ENCODE measurements at places on chromosomes 2 and 18.

GRCh38 chr2:177625744-177626650 is 233.4 kb downstream of the AGPS start:
- no peak for DNase-seq

DNA sequence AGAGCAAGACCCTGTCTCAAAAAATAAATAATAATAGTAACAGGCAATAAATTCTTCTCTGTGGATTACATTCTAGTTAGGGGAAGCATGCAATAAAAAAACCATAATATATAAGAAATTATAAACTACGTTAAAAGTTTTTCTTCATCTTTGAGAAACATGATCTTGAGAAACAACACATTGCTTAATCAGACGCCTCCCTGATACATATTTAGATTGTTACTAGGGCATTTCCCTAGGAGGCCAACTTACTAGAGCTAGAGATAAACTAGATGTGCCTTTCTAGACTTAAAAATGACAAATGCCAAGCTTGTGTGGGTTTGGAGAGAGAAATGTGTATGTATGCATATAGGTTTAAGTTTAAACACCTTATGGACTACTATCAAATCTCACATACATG is 76.3 kb upstream of the GALNT5 start:
- DNase-seq: no peak

GRCh38 chr2:158914731-158915130 is 53.7 kb upstream of the TANC1 start:
- DNase-seq: no peak

- DNase-seq: no peak
These were observed 28.2 kb downstream of the GREB1 start for GRCh38 chr2:11562011-11562410.

- no peak for DNase-seq
These were observed 15.5 kb upstream of the PDK1 start for GRCh38 chr2:172540421-172540820.

- no peak for DNase-seq
These were observed 121.6 kb downstream of the RBMS1 start for GRCh38 chr2:160372010-160372356.

DNA sequence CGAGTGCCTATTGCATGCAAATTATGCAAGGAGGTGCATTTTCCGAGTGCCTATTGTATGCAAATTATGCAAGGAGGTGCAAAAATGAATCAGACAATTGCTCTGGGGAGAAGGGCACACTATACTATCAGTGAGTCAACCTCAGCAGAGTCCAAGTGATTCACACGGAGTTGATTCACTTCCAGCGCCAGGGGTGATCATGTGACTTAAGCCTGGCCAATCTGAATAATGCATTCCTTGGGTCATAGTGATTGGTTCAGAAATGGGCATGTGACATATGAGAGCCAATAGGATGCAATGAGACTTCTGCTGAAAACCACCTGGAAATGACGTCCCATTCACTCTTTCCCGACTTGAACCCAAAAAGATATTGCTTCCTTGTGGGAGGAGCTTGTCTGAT is 152.2 kb downstream of the DAW1 start:
- DNase-seq: no peak

- no peak for DNase-seq
These were observed 305.4 kb upstream of the RND3 start for GRCh38 chr2:150792780-150793300.

GRCh38 chr18:50715919-50716318 is 103.9 kb downstream of the MRO start:
- no peak for DNase-seq

- DNase-seq: peak; percentile 22
These were observed 618.6 kb downstream of the ZEB2 start for GRCh38 chr2:143901185-143901842.

DNA sequence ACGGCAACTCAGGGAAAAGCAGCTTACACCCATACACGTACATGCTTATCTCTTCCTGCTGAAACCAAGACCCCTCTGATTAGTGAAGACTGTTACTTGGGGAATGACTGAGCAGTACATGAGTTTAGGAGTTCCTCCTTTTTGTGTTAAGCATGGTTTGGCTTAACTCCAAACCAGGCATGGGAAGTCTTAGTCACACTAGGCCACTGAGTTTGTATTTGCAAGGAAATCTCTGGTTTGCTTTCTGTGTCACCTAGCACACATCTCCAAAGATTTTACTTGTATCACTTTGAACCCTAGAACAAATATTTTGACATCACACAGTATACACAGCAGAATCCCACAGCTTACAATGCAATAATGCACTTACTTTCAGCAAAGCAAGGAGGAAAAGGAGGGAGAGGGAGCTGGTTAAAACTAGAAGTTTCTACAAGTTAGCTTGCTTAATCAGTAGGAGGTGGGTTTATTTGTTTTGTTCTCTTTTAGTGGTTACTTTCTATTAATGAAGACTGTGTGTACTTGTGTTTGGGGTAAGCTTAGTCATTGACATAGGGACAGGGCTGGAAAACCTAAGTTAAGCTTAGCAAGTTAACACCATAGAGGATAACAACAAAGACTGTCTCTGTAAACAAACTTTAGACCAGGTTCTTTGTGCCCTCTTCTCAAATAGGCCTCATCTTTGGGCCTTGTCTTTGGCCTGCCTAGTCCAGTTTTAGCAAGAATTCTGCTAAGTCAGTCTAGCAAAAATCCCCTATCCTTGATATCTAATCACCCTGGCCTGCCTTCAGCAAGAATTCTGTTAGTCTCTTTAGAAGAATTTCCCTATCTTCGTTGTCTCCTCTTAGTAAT is 219.4 kb downstream of the MREG start:
- peak; percentile 67 for DNase-seq

Data from amniotic stem cell (primary cell).